ENCODE measurements at places on chromosomes 11 and 22. TPM values are rescaled to one million over a fixed set of nuclear protein-coding genes. Genes with fewer than 3 reads are reported as not detected.

SORL1 gene
- 0.83 TPM for polyA plus RNA-seq

SHANK2 gene
- polyA plus RNA-seq, result under 0.01 TPM

ADORA2A gene
- polyA plus RNA-seq, result 5.5 TPM

TESMIN gene
- polyA plus RNA-seq, result 0.34 TPM

LDHA gene
- 212 TPM for polyA plus RNA-seq

CCDC15 gene
- 0.27 TPM for polyA plus RNA-seq

HIRA gene
- 3.7 TPM for polyA plus RNA-seq

MYO7A gene
- 1.0 TPM for polyA plus RNA-seq

LARGE2 gene
- polyA plus RNA-seq, result 0.17 TPM

DHCR7 gene
- 22.2 TPM for polyA plus RNA-seq

SNX32 gene
- 0.11 TPM for polyA plus RNA-seq

FAM227A gene
- 0.38 TPM for polyA plus RNA-seq

B4GAT1 gene
- 54.0 TPM for polyA plus RNA-seq

SIK3 gene
- polyA plus RNA-seq, result 11.8 TPM

SCGB1D2 gene
- 3.1 TPM for polyA plus RNA-seq

NLRP14 gene
- polyA plus RNA-seq, result not detected

HORMAD2 gene
- polyA plus RNA-seq, result not detected

KLHL35 gene
- polyA plus RNA-seq, result 0.11 TPM

SCGB1C1 gene
- not detected for polyA plus RNA-seq

POTEH gene
- polyA plus RNA-seq, result not detected

CCND1 gene
- 50.5 TPM for polyA plus RNA-seq

HOATZ gene
- polyA plus RNA-seq, result not detected

CREB3L1 gene
- polyA plus RNA-seq, result 30.9 TPM

MLC1 gene
- 0.03 TPM for polyA plus RNA-seq

KRTAP5-11 gene
- polyA plus RNA-seq, result not detected

C11orf97 gene
- polyA plus RNA-seq, result not detected
